ENCODE measurements at places on chromosomes 7 and 10.

DNA sequence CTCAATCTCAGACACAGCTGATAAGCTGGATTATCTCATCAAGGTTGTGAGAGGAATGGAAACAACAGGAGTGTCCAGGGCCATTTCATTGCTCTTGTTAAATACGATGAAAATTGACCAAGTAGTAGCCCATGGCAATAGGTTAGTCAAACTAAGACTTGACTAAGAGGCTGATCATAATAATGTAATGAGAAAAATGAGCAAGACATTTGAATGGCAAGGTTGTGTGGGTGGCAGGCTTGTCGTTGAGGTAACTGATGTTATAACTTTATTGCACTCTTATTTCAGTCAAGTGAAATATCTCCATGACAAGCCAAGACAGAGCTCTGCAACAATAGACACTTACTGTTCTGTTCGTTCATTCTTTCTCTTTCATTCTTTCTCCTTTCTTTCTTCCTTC, 532.0 kb downstream of the GATA3 start:
- H3K36me3 ChIP-seq = no peaks in the 10 kb centered on the region
- no peak for DNase-seq
- no peaks in the 10 kb centered on the region for H3K4me1 ChIP-seq
- no peak overlapping the region for H3K27ac ChIP-seq
- H3K27me3 ChIP-seq = no peaks in the 10 kb centered on the region
- no peak overlapping the region for H3K4me3 ChIP-seq

DNA sequence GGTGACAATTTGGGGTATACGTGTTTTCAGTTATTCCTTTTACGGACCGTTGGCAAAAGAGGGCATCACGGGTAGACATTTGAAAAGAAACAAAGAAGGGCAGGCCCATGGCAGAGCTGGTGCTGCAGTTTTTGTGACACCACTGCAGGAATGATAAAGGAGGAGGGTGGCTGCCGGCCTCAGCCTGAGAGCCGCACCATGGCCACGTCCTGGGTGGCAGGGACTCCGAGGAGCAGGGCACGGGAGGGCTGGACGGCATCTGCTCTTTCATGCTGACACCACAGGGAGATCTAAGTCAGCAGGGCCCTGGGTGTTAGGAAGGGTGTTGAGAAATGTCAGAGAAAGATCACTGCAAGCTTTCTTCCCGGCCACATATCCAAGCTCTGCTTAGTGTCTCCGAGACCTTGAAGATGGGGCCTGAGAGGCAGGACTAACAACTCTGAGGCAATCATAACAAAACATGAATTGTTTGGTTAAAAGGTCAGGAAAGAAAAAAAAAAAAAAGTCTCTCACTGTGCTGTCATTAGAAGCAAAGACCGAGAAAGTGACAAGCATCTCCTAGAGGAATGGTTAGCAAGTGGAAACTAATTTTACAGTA, 36.6 kb downstream of the INSYN2A start:
- no peaks in the 10 kb centered on the region for H3K36me3 ChIP-seq
- H3K4me1 ChIP-seq = peaks cover 6% of the 10 kb centered on the region
- DNase-seq = no peak

- no peak overlapping the region for H3K4me3 ChIP-seq
- H3K27me3 ChIP-seq = no peaks in the 10 kb centered on the region
- no peak overlapping the region for H3K27ac ChIP-seq
- H3K36me3 ChIP-seq = no peaks in the 10 kb centered on the region
These were observed 27.0 kb upstream of the EBLN1 start for GRCh38 chr10:22244855-22245254.

DNA sequence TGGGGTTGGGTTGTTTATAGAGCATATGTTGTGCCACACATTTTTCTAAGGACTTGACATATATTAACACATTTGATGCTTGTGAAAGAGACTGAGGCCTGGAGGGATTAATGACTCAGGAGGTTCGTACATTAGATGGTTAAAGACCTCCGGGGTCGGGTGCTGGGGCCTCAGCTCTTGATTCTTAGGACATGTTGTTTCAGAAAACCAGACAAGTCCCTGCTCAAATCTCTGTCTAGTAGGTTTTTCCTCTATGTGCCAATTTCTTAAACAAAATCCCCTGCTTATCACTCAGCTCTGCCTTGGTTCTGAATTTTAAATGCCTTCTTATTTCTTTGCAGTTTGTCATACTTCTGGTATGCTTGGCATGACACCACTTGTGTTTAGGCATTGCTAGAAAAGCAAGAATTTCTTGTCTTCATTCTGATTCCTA, 5.8 kb downstream of the UPP1 start:
- H3K4me1 ChIP-seq = peaks cover 1% of the 10 kb centered on the region
- DNase-seq = no peak
- H3K27me3 ChIP-seq = no peaks in the 10 kb centered on the region

GRCh38 chr10:13759168-13759567, 172.4 kb downstream of the PRPF18 start:
- H3K36me3 ChIP-seq = no peaks in the 10 kb centered on the region
- no peak for DNase-seq
- H3K27me3 ChIP-seq = no peaks in the 10 kb centered on the region
- H3K4me3 ChIP-seq = no peak overlapping the region
- no peak overlapping the region for H3K27ac ChIP-seq

GRCh38 chr10:34658934-34659333, 156.2 kb downstream of the PARD3 start:
- H3K36me3 ChIP-seq = no peaks in the 10 kb centered on the region
- H3K27me3 ChIP-seq = no peaks in the 10 kb centered on the region
- no peak for DNase-seq
- no peak overlapping the region for H3K27ac ChIP-seq
- no peaks in the 10 kb centered on the region for H3K4me1 ChIP-seq
